ENCODE measurements at places on chromosomes 1 and 21. TPM values are rescaled to one million over a fixed set of nuclear protein-coding genes. Genes with fewer than 3 reads are reported as not detected.

CDA gene
- not detected for total RNA-seq

- peak; percentile 25 for DNase-seq
These were observed 160.2 kb downstream of the DENND1B start for GRCh38 chr1:197614916-197615692.

- DNase-seq, result no peak
These were observed 18.7 kb downstream of the LPGAT1 start for GRCh38 chr1:211811848-211812247.

GRCh38 chr1:85320371-85321131, 44.1 kb upstream of the BCL10 start:
- DNase-seq, result no peak

- no peak for DNase-seq
These were observed 97.8 kb downstream of the SIK1 start for GRCh38 chr21:43328958-43329691.

DNA sequence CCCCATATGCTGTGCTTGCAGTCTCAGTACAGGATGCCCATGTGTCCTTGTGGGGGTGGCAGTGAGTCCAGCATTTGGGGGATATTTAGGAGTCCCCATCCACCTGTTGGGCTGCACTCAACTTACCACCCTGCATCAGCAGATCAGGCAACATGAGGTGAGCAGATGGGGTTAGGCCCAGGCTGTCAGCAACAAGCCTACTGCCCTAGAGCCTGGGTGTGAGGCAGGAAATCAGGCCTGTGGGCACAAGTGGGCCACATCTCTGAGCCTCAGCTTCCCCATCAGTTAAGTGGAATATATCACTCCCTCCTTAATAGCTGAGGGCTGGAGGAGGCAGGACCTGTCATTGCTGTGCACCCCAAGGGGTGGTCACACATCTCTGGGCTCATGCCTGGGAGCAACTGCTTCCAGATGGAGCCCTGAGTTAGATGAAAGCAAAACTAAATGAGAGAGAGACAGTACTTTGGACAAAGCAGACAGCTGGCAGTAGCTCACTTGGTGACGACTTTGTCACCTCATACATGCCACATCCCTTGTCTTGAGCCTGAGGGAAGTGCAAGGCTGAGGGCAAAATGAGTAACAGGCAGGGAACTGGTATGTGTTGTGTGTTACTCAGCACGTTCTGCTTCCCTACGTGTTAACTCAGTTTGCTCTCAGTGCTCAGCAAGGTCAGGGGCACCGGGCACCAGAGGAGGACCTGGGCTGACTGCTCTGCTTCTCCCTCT, 48.4 kb downstream of the TRIM11 start:
- no peak for DNase-seq

- DNase-seq, result no peak
These were observed 19.7 kb upstream of the LMX1A start for GRCh38 chr1:165376041-165376810.

ALPL gene
- total RNA-seq, result not detected

GRCh38 chr1:246066573-246066972, 440.5 kb downstream of the SMYD3 start:
- no peak for DNase-seq

TFB2M gene
- total RNA-seq, result 9.4 TPM

- DNase-seq, result no peak
These were observed 70.6 kb downstream of the RGS2 start for GRCh38 chr1:192879406-192879805.

OSBPL9 gene
- 44.0 TPM for total RNA-seq

DNA sequence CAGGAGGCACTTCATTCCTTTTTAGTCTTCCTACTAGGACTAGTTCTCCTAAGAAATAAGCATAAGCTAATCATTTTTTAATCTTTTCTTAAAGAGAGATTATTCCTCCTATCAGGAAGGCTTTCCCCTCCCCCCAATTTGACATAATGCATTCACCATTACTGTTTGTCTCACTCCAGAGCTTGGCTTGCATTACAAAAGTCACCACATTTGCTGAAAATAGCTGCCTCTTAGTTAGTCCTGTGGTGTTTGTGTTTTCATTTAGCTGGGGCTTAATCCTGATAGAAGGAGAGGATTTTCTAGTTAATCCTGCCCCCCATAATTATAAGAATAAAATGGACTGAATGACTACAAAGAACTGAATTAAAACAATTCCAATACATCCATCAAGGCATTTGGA, 307.1 kb upstream of the RRP15 start:
- DNase-seq, result no peak

DNA sequence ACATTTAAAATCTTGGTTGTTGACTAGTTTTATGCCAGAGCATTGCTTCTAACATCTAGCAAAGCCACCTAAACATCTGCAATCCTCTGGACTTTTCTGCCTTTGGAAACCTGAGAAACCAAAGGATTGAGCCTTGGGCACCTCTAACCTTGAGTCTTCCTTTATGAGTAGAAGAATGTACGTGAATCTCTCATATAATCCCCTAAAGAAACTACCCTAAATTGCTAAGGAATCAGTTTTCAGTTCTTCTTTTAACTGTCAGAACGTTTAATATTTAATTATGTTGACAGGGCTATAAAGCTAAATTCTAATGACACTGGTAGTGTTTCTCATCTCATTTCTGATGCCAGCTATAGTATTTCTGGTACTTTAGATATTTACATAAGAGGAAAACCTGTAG, 997.3 kb downstream of the AMY1C start:
- no peak for DNase-seq

Data from activated CD4-positive, alpha-beta T cell treated with anti-CD3 and anti-CD28 coated beads, Interleukin-2, amount 10 ng/mL, durations not matched to agents 7 days and 5 days (primary cell).